COR-L47 (cell line): ENCODE measurements at places on chromosomes 3 and 15.

DNA sequence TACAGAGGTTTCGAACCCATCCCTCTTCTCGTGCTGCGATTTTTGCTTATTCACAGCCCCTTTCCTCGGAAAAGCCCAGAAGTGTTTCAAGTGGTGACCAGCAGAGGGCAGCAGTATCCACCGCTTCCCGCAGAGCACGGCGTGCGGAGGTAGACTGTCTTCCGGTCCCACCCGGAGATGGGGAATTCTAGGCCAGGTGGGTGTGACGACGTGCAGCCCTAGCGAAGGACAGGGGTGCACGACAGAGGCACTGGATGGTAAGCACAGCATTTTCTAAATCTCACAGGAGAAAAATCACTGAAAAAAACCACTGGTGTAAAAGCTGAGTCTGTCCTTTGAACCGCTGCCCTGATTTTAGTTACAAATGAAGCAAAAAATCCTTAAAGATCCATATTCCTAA is 7.4 kb upstream of the PSMD6 start:
- peak; percentile 26 for DNase-seq

- DNase-seq = no peak
Observed at GRCh38 chr3:55264919-55265318, 222.2 kb downstream of the WNT5A start.

- no peak for DNase-seq
Observed at GRCh38 chr3:109430911-109431563, 93.7 kb upstream of the DPPA4 start.

- no peak for DNase-seq
Observed at GRCh38 chr3:16788440-16789056, 96.2 kb upstream of the PLCL2 start.

DNA sequence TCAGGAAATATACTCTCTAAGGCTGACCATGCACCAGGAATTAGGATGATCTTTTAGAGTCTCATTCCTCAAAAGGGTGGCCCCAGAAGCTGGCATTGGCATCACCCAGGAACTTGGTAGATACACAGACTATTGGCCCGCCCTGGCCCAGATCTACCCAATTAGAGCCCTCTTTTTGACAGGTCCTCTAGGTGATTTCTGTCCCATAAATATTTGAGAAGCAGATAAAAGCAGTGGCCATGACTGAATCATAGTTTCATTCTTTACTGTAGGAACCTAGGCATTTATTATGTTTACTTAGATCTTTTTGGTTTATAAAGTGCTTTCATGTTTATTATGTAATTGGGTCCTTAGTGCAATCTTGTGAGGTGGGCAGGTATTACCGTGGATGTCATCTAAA is 7.6 kb downstream of the TLNRD1 start:
- DNase-seq = no peak

DNA sequence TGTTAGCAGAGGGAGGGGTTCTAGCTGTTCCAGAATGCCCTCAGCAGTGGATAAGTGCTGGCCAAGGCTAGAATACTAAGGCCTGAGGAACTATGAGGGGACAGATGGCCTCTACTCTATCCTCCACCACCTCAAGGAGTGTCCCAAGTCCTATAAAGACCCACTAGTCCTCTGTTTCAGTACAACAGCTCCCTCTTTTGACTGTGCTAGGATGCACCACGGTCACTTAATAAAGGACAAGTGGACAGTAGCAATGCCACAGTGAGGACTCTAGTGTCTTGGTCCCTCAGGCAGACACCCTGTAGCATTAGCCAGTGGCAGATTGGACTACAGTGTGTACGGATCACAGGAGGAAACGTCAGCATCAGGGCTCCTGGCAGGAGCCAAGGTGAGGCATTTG is 171.8 kb upstream of the PROK2 start:
- no peak for DNase-seq

- DNase-seq = no peak
Observed at GRCh38 chr3:17518189-17519059, 224.0 kb downstream of the TBC1D5 start.

- DNase-seq = no peak
Observed at GRCh38 chr3:125051715-125052581, 3.8 kb downstream of the HEG1 start.

- DNase-seq = no peak
Observed at GRCh38 chr3:89571707-89572106, 464.3 kb downstream of the EPHA3 start.

- no peak for DNase-seq
Observed at GRCh38 chr3:76011121-76011520, 225.8 kb upstream of the ZNF717 start.

DNA sequence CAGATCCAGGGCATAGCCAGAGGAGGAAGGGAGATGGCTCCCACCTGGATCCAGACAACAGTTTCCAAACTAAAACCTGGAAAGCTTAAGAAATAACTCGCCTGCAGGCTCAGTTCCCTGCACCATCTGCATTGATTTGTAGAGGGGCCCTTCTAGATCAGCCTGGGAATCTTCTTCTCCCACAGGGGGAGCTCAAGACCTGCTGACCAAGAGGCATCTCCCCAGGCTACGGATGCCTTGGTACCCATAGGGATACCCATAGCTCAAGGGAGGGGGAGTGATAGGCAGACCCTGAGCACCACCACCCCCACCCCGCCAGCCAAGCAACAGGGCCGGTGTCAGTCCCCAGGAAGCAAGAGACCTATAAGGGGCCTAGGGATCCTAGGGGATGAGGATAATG is 28.0 kb upstream of the DCLK3 start:
- peak; percentile 22 for DNase-seq

DNA sequence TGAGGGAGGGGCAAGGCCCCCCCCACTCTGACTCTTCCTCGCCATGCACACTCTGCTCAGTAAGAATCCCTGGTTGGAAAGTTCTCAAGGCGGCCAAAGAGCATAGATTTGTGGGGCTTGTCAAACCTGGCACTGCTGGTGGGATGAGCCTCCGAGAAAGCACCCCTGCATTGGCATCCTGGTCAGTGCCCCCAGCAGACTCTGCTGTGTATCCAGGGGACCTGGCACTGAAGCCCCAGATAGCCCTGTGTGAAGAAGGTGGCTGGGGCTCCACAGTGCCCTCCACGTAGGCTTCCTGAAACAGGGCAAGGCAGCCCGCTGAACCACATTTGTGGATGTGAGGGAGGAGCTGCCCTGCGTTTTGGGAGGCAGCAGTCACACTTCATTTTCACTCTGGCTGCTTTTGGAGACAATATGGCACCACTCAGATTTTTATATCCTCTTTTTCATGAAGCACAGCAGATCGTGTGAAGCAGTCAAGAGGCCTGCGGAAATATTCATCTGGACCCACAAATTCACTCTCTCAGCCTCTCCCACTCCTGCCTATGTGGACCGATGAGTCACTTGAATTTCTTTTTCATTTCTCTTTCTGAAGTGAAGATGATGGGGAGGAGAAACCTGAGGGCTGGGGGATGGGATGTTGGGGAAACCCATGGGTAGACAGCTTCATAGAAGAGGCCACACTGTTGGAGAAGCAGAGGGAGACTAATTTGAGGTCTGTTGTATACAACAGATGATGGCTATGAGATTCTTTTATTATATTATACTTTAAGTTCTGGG is 88.7 kb upstream of the BCL6 start:
- no peak for DNase-seq

GRCh38 chr3:172125963-172126457 is 86.6 kb downstream of the FNDC3B start:
- DNase-seq = no peak

DNA sequence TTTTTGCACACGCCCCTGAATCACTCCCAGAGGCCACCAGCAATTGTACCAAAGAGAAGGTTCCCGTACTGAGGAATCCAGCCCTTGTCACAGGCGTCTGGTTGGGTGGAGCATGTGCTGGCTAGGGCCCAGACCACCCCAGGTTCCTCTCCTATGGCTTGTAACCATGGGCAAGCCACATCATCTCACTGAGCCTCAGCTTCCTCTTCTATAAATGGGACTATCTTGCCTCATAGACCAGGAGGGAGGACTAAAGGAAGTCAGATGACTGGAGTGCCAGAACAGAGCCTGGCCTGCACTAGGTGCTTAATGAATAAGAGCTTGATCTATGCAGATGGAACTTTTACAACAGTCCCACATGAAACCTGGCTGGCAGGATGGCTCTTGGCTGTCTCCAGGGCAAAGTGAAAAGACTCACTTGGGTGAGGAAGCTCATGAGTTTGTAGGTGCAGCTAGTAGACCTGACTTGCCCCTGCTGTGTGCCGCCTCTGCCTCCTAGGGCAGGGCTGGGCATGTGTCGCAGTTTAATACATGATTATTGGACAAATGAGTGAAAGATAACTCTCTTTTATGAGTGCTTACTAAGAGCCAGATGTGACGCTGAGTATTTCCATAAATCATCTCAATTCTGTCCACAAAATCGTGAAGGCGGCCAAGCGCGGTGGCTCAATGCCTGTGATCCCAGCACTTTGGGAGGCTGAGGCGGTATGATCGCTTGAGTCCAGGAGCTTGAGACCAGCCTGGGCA is 29.3 kb downstream of the CTSH start:
- DNase-seq = no peak
